Mesenteric fat pad (tissue), 1 donor: ENCODE measurements at places on chromosomes 7 and 10. TPM values are rescaled to one million over a fixed set of nuclear protein-coding genes. Genes with fewer than 3 reads are reported as not detected.

- no peak for DNase-seq
Observed at GRCh38 chr10:113420057-113420732, 132.7 kb upstream of the HABP2 start.

- peak; percentile 82 for DNase-seq
Observed at GRCh38 chr10:1677307-1677939, 59.9 kb downstream of the ADARB2 start.

- DNase-seq = no peak
Observed at GRCh38 chr10:43059828-43060227, 17.0 kb upstream of the RET start.

- DNase-seq = no peak
Observed at GRCh38 chr7:11232462-11232861, 258.8 kb downstream of the PHF14 start.

DNA sequence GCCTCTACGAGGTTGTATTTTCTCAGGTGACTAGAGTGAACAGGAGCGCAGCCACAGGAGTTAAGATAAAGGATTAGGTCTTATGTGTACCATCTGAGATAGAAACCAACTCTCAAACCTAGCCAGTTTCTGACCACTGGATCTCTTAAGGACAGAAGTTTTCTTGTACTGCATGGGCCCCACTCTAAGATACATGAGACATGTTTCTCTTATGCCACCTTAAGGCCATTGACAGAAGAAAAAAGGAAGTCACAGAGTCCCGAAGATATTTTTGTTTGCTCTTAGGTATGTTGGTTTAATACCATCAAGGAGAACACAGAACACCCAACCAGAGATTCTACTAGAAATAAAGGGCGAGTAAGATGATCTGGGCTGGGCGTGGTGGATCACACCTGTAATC is 335.8 kb downstream of the FRMD4A start:
- DNase-seq = no peak

The TRIM24 gene
- total RNA-seq = 10.5 TPM

The AHCYL2 gene
- 13.6 TPM for total RNA-seq

DNA sequence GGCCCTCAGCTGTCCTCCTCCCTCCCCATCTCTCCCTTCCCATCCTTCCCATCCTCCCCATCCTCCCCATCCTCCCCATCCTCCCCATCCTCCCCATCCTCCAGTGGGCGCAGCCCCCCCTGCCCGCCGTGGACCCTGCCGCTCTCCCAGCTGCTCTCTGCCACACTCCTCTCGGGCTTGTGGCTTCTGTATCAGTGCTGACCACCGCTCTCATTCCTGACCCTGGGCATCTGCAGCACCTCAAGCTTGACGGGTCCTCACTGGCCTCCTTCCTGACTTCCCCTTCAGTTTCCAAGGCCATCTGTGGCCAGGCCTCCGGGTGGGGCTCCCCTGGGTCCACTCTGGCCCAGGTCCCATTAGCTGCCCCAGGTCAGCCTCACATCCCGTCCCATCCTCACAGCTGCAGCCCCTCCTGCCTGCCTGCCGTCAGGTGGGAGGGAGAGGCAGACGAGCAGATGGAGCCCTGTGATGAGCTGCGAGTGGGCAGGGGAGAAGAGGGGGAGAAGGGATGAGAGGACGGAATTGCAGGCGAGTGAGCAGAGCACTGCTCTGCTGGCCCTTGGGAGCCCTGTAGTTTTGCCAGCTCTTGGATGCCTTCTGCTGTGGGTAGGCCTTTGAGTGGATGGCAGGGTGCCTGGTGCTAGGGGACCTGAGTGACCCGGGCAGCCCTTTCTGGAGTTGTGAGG is 35.7 kb downstream of the LHPP start:
- DNase-seq = no peak

The CUZD1 gene
- total RNA-seq = 0.51 TPM
